ENCODE measurements at places on chromosomes 16 and 17.

DNA sequence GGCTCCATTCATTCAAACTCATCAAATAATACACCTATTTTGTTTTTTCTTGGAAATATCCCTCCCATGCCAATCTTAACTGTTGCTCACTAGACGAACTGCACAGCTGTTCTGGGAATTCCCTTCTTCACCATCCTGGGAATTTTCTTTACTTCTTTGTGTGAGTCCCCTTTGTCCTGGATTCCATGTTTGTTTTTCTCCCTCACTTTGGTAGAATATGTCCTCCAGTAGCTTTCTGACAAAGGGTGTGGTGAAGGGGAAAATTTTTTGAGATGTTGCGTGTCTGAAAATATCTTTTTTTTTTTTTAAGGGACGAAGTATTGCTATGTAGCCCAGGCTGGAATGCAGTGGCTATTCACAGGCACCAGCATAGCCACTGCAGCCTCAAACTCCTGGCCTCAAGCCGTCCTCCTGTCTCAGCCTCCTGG is 17.2 kb upstream of the UTP6 start:
- no peak for DNase-seq

DNA sequence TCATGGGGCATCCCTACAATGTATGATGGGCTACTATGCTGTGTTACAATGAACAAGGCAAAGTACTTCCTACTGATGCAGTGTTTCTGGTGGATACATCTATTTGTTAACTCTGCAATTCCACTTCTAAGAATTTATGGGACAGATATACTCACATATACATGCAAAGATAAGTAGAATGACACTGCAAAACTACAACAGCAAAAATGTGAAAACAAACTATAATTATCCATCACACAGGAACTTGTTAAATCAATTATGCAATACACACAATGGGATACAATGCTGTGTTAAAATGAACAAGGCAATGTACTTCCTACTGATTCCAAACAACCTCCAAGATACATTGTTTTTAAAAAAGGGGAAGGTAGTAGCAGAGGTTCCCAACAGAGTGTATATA is 3.2 kb downstream of the DDX52 start:
- no peak for DNase-seq

- DNase-seq = no peak
These were observed 15.3 kb upstream of the SMG1 start for GRCh38 chr16:18941471-18941870.

DNA sequence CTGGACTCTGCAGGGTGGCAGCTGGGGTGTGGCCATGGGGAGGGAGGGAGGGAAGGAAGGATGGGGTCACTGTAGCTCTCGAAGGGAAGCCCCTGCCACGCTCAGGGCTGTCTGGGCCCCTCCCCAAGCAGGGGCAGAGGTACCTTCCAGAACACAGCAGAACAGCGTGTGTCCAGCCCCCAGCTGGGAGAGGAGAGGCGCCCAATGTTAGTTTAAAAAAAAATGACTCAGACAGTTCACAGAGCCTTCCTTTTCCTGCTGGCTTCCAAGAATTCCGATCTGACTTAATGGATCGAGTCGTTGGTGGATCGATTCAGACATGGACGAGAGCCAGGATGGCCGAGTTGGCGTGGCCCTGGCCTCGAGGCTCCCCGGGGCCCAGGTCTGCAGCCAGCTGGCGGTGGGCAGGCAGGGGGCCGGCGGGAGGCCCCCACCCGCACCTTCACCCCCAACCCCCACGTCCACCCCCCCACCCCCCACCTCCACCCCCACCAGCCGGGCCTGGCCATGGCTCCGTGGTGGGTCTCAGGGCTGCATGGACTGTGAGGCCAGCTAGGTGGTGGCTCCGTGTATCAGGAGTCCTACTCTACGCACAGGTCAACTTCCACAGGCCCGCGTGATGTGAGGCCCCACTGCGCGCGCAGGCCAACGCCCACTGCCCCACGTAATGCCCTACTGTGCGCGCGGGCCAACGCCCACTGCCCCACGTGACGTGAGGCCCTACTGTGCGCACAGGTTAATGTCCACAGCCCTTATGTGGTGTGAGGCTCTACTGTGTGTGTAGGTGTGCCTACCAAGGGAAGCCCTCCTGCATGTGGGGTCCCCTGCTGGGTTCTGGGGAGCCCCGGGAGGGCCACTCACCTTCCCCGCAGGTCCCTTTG is 21.8 kb downstream of the CACNA1H start:
- no peak for DNase-seq

DNA sequence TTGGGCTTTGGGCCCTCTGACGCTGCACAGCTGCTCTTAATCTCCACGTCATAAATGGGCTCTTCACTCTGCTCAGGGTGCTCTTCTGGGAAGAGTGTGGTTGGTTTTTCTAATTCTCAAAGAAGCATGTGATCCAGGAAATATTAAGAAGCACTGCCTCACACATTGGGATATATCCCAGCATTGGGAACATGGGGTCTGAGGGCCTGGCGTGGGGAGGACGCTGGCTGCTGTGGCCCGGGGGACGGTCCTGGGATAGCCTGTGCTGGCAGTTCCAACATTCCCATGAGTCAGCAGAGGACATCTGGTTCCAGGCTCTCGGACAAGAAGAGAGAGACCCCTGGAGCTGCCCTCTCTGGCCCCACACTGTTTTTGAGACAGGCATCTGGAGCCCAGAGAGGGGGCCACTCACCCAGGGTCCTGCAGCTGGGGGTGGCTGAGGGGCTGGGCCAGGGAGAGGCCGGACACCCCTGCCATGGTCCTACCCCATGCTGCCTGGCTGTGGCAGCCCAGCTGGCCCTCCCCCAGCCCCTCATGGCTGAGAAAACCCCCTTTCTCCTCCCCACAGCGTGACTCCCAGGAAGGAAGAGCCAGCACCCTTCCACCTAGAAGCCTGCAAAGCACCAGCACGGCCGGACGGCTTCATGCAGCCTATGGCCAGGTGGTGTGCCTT is 58.8 kb downstream of the NT5M start:
- peak; percentile 60 for DNase-seq

Measured in fibroblast of gingiva (primary cell).